ENCODE measurements at places on chromosomes 12 and 14. TPM values are rescaled to one million over a fixed set of nuclear protein-coding genes. Genes with fewer than 3 reads are reported as not detected.

DNA sequence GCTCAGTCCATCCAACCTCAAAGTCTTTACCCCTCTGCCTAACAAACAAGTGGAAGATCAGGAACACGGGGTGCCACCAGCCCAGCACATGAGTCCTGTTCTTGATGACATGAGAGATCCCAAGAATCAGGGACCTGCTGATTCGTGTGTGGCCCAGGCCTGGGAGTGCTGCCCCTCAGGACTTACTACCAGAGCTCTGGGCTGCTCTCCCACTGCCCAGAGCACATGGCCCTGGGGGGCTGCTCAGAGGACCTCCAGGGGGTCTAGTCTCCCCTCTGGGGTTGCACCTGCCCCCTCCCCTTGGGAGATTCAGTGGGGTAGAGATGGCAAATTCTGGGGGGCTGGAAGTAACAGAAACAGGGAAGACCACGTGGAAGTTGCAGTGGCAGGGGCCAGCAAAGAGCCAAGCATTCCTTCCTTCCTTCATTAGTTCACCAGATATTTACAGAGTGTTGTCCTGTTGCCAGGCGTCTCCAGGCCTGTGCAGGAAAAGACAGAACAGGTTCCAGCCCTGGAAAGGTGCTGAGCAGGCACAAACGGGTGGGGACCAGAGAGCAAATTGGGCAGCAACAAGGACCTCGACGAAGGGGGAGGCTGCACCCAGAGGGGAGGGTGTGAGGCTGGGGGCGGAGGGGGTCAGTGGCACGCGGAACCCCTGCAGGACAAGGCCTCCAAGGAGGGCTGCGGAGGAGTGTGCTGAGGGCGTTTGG, 45.1 kb upstream of the MEG3 start:
- DNase-seq, result peak; percentile 80

- DNase-seq, result no peak
Measured at GRCh38 chr14:91830777-91831176, 36.6 kb downstream of the TC2N start.

DNA sequence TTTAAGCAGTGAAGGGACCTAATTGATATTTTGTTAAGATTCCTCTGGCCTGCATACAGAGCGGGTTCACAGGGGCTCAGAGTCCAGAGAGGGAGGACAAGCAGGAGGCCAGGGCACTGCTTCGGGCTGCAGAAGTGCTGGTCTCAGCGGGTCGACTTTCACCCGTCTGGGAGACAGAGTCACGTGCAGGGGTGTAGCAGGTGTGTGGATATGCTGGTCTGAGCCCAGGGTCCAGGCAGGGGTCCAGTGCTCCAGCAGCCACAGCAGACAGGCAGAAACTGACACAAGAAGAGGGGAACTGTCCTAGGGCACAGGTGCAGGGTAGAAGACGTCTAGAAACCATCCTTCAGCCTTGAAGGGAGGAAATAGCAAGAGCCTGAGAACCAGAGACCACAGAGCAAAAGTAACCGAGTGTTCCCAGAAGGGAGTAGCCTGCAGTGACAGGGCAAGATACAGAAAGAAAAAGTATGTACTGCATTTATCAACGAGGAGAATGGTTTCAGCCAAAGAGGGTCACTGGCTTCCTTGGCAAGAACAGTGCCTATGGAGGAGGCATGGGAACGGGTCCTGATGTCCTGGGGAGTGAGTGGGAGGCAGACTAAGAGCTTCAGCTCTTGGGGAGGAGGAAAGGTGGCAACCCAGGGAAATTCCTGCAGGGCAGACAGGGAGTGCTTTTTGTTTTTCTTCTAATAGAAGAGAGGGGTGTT, 28.7 kb downstream of the FBXO21 start:
- DNase-seq, result no peak

- no peak for DNase-seq
Measured at GRCh38 chr14:34843011-34843554, 32.1 kb downstream of the BAZ1A start.

DNA sequence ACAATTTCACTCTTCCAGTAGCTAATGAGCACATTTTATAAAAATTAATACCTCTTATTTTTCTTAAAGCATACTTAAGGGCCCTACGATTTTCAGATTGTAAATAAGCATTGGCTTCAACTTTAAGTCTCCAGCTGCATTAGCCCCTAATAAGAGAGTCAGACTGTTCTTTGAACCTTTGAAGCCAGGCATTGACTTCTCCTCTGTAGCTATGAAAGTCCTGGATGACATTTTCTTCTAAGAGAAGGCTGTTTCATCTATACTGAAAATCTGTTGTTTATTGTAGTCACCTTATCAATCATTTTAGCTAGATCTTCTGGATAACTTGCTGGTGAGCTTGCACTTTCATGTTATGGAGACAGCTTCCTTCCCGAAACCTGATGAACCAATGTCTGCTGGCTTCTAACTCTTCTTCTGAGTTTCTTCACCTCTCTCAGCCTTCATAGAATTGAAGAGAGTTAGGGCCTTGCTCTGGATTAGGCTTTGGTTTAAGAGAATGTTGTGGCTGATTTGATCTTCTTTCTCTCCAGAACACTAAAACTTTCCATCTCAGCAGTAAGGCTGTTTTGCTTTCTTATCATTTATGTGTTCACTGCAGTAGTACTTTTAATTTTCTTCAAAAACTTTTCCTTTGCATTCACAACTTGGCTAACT, 377.1 kb upstream of the RGS6 start:
- DNase-seq, result no peak

DNA sequence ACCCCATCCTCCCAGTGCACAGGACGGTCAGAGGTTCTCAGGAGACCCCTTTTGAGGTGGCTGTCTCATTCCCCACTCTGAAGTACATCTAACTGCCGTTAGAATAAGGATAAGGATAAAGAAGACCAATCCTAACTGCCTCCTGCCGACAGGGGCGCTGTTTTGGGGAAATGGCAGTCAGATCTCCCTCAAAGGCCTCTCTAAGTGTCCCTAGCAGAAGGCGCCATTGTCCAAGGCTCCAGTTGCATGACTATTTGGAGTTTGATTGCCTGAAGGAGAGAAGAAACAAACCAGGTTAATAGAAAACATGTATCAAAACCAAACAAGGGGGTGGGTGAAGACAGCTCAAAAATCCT, 29.1 kb upstream of the KLRB1 start:
- no peak for DNase-seq

DNA sequence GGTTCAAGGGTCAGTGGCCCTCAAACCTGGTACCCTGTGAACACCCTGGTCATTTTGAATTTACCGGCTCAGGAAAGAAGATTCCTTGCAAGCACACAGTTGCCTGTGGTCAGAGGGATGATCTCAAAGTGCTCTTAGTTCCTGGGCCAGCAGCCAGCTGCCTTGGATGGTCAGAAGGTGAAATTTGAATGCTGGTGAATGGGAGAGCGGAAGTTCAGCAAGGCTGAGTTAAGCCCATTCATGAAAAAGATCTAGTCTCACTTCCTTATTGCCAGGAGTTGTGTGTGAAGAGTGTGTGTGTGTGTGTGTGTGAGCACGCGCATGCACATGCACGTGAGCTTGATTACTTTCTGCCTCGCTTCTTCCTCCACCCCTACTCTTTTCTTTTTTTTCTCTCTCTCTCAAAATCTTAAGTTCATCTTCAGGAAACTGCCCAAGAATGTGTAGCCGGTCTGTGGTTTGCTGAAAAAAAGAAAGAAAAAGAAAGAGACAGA, 155.5 kb upstream of the CCND2 start:
- peak; percentile 8 for DNase-seq

DNA sequence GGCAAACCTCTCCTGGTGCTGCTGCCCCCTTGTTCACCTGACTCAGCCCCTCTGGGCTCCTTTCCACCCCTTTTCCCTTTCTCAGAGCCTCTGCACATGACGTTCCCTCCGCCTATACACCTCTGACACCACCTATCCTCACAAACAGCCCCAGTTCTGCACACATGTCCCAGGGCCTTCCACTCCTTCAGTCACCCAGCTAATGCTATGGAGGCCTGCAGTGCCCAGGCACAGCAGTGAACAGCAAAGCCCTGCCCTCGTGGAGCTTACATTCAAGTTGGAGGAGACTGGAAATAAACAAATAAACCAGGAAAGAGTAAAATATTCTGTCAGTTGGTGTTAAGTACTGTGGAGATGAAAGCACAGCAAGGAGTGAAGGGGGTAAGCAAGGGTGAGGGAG, 38.5 kb upstream of the MDM1 start:
- DNase-seq, result no peak

- DNase-seq, result no peak
Measured at GRCh38 chr12:6201213-6201608, 1.0 kb downstream of the CD9 start.

- no peak for DNase-seq
Measured at GRCh38 chr12:3897371-3897971, 24.3 kb upstream of the PARP11 start.

DNA sequence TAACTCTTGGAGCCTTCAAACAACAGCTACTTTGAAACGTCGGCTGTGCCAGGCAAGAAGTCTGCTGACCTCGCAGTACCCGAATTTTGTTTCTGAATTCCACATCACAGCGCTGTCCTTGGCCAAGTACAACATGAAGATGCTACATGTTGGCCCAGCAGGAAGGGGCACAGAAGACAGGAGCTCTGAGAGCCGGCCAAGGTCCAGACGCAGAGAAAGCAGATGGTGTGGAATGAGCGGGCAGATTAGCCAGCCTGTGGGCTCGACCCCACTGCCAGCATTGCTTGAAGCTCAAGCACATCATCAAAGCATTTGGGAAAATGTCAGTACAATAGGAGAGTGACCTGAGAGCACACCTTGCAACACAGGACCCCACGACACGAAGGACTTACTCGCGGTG, 64.5 kb downstream of the FZD10 start:
- DNase-seq, result no peak

The CBLN3 gene
- 5.0 TPM for total RNA-seq

The BCL2L14 gene
- total RNA-seq, result not detected

The ANO4 gene
- total RNA-seq, result 0.77 TPM

The TDG gene
- total RNA-seq, result 24.1 TPM

All from mesenteric fat pad (tissue), 1 donor.